ENCODE measurements at places on chromosomes 3 and 15.

GRCh38 chr3:134974624-134975023 is 179.6 kb downstream of the EPHB1 start:
- no peak for DNase-seq

- DNase-seq, result no peak
These were observed at the start of gene IL20RB for GRCh38 chr3:136957751-136958288. Gene IL20RB, plus strand, starts transcription at chr3:136957983. Its CDS starts 131 bp downstream, at chr3:136958114.

GRCh38 chr3:40456279-40456939 is 730 bp upstream of the RPL14 start:
- DNase-seq, result no peak

DNA sequence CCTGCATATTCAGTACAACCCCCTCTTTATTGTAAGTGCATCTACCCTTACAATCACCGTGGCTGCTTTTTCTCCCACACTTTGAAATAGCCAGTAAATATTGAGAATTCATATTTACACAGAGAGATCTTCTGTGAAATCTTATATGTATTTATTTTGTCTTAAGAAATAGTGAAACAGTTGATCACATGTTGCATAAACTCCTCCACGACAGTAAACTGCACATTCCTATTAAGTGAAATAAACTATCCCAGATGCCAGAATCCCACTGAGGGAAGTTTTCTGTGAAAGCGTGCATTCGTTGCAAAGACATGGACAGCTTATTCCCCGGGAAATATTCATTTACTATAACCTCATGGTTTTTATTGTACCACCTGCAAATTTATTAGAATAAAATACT is 796.0 kb downstream of the ROBO2 start:
- DNase-seq, result no peak

DNA sequence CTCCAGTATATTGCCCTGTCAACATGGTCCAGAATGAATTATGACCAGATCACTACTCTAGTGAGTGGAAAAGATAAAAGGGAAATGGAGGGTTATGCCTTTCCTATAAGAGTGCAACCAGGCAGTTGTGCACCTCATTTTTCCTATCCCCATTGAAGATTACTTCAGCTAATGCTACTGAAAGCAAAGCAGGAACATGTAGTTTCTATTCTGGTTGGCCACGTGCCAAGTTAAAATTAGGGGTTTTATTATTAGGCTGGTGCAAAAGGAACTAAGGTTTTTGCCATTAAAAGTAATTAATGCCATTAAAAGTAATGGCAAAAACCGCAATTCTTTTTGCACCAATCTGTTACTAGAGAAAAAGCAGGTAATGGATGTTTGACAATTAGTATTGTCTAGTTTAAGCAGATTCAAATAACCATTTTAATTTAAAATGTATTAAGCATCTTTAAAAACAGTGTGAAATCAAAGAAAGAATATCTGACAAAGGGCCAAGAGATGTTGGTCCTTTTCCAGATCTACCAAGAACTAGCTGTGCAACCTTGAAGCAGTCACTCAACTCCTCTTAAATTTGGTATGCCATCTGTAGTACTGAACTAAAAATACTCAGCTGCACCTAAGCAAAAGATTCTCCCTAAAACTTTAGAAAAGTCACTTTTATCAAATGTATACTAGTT is 567.5 kb upstream of the CCDC54 start:
- DNase-seq, result no peak

- no peak for DNase-seq
These were observed 32.6 kb downstream of the TLE3 start for GRCh38 chr15:70065006-70065722.

- no peak for DNase-seq
These were observed 5.8 kb upstream of the USP50 start for GRCh38 chr15:50552238-50552637.

DNA sequence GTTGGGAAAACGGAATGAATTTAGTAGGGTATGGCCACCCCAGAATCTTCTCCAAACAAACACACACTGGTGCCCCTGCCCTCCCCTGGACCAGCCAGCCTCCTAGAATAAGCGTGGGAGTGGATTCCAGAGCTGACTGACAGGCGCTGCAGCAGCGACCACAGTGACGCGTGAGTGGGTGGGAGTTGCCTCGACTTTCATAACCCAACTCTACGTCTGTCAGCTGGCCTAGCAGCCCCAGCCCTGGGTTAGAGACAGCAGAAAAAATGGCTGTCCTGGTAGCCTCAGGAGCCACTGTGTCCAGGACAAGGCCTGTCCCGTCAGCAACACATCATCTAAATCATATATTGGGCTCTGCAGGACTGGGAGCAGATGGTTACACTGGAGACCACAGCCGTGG is 10.0 kb downstream of the PLA2G4B start:
- DNase-seq, result no peak

GRCh38 chr15:25733036-25733855 is 129.9 kb downstream of the ATP10A start:
- DNase-seq, result no peak

- DNase-seq, result no peak
These were observed 87.3 kb downstream of the PGPEP1L start for GRCh38 chr15:98920091-98920880.

- DNase-seq, result no peak
These were observed 7.9 kb downstream of the SLC38A3 start for GRCh38 chr3:50212971-50213370.

GRCh38 chr3:87088993-87089841 is 98.3 kb upstream of the VGLL3 start:
- DNase-seq, result peak; percentile 83

- no peak for DNase-seq
These were observed 20.6 kb upstream of the XRN1 start for GRCh38 chr3:142468456-142468855.

GRCh38 chr3:13016083-13016720 is 57.0 kb downstream of the IQSEC1 start:
- peak; percentile 65 for DNase-seq

- no peak for DNase-seq
These were observed 1.9 kb downstream of the RUBCN start for GRCh38 chr3:197734667-197735318.

DNA sequence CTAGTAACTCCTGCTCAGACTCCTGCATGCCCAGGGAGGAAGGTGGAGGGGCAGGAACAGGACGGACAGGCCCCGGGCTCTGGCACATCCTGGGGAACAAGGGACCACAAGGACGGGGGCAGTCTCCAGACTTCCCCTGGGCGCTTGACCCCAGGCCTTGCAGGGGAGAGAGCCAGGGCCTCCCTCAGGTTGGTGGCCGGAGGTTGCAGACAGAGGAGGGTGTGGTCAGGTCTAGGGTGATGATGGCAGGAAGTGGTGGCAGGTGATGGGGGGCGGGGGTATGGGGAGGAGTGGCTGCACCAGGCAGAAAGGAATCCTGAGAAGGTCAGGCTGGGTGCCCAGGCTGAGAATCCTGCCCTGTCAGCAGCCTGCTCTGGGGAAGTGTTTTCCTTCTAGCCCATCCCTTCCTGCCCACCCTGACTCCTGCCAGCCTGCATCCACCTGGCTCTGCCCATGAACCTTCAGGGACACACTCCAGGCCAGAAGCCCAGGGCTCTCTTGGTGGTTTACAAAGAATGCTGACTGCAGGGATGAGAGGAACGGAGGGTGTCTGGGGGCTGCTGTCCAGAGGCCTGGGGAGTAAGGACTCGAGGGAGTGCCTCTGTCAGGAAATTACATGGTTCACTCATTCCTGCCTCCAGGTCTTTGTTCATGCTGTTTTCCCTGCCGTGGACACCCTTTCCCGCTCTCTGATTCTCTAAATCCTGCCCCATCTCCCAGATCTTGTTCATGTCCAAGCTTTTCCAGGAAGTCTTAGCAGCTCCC is 15.8 kb downstream of the LOXL1 start:
- DNase-seq, result no peak

DNA sequence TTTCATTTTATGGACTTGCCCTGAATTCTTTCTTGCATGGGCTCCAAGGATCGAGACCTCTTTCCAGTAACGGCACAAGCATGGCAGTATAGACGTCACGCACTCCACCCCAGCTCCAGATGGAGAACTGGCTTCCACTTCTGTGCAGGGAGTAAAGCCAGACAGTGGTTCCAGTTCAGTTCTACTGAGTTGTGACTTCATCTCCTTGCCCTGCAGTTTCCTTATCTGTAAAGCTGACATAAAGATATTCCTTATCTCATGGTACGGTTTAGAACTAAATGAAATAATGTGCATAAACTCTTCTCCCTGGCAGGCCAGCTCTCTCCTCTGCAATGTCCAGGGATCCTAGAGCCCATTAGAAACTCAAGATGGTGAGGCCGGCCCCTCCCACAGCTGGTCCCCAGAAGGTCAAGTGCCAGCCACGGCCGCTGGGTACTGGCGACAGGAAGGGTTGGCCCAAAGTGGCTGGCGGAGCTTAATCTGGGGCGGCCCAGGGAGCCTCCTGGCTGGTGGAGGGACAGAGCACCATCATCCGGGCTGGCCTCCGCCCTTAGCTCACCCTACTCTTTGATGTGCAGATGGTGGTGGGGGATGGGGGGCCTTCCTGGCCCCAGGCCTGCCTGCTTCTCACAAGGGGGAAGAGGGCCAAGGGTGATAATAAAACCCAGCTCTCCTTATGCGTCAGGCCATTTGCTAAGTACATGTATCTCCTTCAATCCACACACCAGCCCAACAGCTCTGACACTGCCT is 7.2 kb downstream of the MESP2 start:
- peak; percentile 19 for DNase-seq

DNA sequence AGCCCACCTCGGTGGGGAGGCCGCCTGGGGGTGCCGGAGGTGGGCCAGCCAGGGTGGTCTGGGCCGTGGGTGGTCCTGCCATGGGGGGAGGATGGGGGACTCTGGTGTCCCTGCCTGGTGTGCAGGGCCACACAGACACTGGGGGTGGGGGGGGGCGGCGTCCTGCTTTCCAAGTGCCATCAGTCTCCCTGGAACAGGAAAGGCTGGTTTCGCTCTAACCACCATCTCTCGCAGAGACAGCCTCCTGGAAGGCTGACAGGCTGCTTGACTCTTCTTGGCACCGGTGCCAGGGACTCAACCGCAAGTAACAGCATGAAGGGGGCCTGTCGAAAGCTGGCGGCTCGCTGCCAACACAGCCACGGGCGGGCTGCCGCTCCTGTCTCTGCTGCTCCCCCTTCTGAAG is 40.3 kb downstream of the RGMA start:
- DNase-seq, result no peak

DNA sequence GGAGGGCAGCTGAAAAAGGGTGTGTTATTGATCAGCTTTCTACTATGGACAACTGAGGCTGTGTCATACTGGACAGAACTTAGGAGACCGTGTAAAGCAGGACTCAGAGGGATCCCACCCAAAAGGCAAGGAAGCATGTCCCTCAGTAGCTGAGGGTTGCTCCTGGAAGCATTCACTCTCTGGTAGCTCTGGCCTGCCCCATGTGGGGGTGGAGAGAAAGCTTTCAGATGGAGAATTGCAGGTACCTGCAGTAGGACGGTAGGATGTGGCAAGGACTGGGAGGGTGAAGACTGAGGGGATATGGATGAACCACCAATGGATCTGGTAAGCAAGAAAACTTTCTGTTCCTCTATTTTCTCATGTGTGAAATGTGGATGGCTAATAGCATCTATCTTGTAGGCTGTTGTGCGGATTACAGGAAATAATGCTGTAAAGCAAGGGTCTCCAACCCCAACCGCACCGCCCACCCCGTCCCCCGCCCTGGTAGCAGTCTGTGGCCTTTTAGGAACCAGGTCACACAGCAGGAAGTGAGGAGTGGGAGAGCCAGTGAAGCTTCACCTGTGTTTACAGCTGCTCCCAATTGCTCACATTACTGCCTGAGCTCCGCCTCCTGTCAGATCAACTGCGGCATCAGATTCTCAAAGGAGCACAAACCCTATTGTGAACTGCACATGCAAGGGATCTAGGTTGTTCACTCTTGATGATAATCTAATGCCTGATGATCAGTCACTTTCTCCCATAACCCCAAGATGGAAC is 157.7 kb upstream of the PROK2 start:
- no peak for DNase-seq

DNA sequence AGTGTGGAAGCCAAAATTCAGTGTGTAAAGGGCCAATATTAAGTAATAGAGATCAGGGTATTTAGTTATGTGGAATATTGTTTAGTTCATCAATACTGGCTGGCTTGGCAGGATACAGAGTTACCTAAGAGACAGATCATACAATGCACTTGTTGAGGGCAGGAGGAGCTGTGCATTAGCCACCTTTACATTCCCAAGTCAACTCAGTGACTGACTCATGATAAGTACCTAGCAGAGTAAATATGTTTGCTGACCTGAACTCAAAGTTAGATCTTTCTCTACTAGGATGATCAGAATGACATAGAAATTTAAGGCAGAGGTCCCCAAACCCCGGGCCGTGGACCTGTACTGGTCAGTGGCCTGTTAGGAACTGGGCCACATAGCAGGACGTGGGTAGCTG is 3.5 kb upstream of the ABHD17C start:
- DNase-seq, result no peak

DNA sequence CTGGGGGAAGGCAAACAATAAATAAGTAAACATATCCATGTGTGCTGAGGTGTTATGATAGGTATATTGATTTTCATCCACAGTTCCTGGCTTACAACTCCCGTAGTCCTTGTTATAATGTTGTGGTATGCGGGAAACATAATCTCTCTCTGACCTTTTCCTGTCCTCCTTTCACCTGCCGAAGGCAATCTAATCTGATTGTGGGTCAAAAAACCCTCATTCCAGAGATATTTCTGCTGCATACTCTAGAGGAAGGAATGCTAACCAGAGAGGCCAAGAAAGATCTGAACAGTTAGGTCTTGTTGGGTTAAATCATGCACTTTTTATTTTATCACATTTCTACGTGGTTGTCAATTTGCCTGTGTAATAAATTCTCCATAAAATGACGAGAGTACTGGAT is 383.6 kb upstream of the SEMA6D start:
- DNase-seq, result no peak

- no peak for DNase-seq
These were observed 5.4 kb downstream of the MAPKBP1 start for GRCh38 chr15:41779662-41780157.

- DNase-seq, result peak; percentile 54
These were observed 976 bp downstream of the DIS3L start for GRCh38 chr15:66294157-66294931.

GRCh38 chr3:171833789-171834460 is 9.2 kb upstream of the TMEM212 start:
- peak; percentile 70 for DNase-seq

GRCh38 chr15:68994149-68994548 is 20.3 kb upstream of the NOX5 start:
- no peak for DNase-seq

DNA sequence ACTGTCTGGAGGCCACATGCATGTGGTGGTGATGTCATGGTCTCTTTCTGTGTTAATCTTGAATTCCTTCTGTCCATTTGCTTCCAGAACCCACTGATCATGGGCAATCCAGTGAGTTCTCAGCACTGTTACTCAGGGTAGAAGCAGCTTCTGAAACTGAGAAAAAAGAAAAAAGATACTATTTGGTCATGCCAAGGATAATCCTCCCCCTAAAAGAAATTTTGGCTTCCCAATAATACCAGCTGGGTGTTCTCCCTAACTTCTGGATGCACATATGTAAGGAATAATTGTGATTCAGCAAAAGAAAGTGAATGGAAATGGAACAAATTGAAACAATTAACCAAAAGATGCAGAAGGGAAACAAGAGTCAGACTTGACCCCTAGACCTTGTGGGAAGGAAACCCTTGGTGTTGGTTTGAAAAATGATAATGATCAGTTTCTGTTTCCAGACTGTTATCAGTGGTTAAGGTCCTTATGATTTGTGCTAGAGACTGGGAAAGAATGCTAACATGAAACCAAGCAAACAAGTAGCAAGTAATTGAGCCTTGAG is 92.3 kb downstream of the RBMS3 start:
- DNase-seq, result no peak
